ENCODE measurements at places on chromosomes 5 and 9.

DNA sequence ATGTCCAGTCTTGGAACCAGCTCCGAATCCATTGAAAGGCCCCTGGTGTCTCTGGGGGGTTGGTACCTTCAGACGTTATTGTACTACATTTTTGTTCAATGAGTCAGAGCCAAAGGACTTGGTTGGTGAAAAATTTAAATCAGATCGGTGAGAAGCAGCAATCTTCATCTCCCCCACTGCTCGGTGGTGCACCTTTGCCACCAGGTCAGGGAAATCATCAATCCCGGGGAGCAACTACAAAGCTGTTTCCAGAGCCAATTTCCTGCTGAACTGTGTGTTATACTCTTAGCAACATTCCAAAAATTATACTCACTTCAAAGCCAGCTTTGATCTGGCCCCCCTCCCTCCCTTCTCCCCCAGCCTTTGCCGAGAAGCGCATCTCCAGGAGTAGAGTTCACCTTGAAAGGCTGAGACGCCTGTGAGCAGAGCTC lies 375.2 kb upstream of the WWC1 start:
- DNase-seq = no peak

DNA sequence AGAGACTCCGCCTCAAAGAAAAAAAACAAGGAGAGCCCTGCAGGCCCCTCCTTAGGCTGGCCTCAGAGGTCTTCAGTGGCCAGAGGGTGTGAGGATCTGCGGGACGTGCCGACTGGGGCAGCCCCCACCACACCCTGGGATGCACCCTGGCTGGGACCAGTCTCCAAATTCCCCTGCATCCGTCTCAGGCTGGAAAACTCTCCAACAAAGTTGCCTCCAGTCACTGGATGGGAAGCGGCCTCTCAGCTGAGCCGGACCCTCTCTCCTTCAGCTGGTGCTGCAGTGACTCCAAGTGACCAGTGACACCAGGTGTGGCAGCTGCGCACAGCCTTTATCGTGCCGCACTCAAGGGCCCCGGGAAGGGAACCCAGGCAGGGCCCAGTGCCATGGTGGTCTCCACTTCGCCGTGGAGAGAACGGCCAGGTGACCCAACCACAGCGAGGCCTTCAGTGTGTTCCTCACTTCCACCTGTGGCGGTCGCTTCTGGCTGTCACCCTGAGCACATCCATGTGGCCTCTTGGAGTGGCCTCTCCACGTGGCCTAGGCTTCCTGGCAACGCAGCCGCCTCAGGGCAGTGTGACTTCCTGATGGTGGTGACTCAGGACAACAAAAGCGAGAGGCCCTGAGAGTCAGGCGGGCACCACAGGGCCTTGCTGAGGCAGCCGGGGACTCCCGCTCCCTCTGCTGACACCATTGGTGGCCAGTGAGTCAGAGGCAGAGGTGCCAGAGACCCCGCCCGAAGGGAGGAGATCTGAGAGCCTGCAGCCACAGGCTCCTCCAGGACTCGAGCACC lies 19.3 kb upstream of the CAMSAP1 start:
- no peak for DNase-seq

DNA sequence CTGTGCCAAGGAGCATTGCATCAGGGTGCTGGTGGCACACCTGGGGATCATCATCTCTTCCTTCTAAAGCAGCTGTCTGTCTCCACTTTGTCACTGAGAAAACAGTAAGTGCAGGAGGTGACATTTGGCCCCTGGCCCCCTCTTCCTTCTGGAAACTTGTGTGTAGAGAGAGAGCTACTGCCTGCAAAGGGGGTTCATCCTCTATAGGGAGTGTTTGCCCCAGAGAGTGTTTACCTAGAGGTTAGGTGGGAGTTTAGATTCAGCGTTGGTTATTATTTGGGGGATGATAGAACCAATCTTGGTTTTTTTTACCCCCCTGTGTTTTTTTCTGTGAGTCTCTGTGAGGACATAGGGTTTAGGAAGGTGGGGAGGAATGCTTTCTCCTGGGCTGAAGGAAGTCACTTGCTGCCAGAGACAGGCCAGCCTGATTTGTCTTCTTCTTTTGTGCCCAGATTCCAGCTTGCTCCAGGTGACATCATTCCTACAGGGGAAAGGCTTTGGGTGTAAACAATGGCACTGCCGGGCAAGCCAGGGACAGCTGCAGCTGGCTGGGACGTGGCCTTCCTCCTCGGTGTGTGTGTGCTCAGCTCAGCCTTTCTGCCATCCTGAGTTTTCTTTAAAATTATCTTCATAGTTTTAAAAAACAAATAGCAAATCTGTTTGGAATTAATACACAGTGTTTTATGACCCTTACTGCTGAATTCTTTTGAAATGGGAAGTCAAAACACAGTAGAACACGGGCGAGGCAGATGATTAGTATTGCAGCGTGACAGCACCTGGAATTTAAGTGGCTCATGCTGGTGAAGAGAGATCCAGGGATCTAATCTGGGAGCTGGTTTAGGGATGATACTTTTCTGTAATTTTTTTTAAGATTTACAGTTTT lies 24.5 kb downstream of the PRRC2B start:
- DNase-seq = no peak

- DNase-seq = peak; percentile 83
Observed at GRCh38 chr9:95506678-95507463, 9.9 kb downstream of the PTCH1 start.

DNA sequence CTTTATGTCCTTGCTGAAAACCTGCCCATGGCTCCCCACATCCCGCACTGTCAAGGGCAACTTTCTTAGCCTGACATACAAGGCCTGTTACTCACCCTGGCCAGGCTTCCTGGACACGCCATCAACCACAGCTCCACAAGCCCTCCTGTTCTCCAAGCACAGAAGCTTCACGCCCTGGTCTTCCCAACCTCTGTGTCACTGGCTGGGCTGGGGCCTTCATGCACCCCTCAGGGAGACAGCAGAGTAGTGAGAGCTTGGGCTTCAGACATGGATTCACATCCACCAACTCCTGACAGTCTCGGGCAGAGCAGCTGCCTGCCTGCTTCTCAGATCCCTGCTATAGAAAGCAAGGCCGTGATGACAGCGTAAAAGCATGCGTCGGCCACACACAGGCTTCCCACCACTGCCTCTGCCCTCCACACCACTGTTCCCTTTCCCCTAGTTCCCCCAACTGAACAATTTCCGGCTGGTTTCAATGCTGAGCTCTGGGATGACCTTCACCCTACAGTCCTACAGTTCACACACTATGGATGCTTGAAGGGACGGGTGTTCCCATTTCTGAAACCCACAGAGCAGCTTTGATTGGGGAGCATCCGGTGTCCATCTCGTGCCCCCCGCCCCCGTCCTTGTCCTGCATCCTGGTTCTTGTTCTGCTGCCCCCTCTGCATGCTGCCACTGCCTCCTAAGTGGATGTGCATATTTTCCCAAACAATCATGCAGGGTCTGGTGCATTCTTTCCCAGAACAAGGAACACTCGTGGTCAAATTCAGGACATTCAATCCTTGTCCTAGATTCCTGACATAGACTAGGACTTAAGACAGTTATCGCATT lies 33.4 kb upstream of the ADAMTS2 start:
- no peak for DNase-seq

- peak; percentile 93 for DNase-seq
Observed at GRCh38 chr9:124658165-124659017, 112.7 kb downstream of the NR6A1 start.

DNA sequence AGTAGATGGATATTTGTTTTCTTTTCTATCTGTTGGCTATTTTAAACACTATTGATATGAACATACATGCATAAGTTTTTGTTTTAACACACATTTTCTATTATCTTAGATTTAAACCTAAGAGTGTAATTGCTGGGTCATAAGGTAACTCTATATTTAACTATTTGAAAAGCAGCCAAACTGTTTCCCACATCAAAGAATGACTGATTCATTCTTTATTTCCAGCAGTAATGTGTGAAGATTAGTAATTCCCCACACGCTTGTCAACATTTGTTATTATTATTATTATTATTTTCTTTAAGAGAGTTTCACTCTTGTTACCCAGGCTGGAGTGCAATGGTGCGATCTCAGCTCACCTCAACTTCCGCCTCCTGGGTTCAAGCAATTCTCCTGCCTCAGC lies 1495.8 kb downstream of the EFNA5 start:
- DNase-seq = no peak

DNA sequence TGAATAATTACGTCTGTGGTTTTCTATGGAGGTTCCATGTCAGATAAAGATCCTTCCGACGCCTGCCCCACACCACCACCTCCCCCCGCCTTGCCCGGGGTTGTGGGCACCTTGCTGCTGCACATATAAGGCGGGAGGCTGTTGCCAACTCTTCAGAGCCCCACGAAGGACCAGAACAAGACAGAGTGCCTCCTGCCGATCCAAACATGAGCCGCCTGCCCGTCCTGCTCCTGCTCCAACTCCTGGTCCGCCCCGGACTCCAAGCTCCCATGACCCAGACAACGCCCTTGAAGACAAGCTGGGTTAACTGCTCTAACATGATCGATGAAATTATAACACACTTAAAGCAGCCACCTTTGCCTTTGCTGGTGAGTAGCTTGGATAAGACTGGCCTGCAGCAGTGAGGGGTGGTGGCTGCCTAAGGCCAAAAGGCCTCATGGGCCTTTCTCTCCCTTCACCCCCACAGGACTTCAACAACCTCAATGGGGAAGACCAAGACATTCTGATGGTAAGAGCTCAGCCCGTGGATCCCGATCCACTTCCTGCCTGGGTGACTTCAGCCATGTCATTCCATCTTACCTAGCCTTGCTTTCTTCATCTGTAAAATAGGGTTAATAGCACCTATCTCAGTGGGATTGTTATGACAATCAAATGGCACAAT lies at the start of gene IL3:
IL3 (plus strand) TSS at position 155 of the 661 bp plus-strand sequence; CDS start at position 207, 52 bp downstream.
- no peak for DNase-seq

- no peak for DNase-seq
Observed at GRCh38 chr9:135158564-135158937, 71.1 kb downstream of the OLFM1 start.

- no peak for DNase-seq
Observed at GRCh38 chr9:122336189-122336588, 34.6 kb upstream of the PTGS1 start.

Measured in putamen (tissue), 1 donor.